ENCODE measurements at places on chromosomes 4 and X.

- no peak for DNase-seq
Observed at GRCh38 chr4:150814873-150815272, 200.2 kb downstream of the LRBA start.

DNA sequence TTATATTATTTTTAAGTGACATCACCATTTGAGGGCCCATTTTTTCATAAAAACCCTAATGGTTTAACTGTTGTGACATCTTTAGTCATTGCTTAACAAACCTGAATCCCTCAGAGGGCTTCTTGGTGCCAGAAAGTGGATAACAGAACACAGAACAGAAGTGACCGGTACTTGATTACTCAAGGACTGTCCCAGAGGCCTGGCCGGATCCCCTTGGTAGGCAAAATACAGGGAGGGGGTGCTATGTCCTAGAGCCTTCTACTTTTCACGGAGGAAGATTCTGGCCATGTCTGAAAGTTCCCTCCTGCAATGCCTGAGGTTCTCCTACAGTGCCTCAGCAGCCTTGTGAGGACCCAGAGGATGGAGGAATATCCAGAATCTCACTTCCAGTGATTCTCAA is 94.3 kb upstream of the DCLK2 start:
- DNase-seq = no peak

DNA sequence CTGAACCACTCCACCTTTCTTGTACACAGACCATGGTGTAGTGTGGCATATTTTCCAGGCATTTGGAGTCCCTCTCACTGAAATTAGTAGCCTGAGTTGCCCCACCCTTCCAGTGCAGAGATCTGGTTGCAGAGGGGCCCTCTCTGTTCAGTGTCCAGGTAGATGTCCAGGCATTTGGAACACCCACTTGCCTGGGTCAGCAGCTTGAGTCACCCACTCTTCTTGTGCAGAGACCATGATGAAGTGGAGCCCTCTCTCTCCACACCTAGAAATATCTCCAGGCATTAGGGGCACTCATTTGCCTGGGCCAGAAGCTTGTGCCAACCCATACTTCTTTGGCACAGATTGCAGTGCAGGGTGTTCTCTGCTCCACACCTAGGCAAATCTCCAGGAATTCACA is 2733.3 kb downstream of the PCDH7 start:
- DNase-seq = no peak

GRCh38 chrX:79623098-79623762 is 256.1 kb upstream of the ITM2A start:
- no peak for DNase-seq

DNA sequence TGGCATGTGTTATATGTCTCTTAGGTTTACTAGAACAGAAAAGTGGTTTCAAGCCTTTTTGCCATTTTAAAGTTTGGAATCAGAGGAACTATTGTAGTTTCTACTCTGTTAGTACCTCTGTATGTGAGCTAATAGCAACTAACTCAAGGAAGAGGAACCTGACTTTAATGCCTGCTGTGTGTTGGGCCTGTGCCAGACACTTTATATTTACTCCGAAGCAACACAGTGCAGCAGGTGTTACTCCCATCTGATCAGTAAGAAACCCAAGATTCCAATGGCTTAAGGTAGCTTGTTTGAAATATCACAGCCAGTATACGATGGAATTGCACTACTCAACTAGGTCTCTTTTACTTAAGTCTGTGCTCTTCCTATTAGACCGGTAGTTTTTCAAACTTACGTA is 79.2 kb downstream of the USP9X start:
- no peak for DNase-seq

DNA sequence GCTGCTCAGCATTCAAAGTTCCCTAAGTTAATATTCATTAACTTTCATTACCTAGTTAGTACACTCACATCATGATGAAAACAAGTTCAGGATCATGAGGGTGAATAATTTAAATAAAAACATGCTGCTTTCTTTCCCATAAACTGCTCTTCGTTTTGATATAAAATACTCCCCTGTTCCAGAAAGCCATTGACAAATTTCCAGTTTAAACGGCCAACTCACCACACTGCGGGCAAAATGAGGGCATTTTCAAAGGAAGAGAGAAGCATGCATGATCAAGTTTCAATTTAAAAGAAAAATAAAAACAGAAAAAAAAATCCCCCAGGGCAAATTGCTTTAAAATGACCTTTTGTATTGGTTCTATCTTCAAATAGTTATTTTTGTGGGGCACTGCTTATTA is 69.6 kb downstream of the EPHA5 start:
- no peak for DNase-seq

DNA sequence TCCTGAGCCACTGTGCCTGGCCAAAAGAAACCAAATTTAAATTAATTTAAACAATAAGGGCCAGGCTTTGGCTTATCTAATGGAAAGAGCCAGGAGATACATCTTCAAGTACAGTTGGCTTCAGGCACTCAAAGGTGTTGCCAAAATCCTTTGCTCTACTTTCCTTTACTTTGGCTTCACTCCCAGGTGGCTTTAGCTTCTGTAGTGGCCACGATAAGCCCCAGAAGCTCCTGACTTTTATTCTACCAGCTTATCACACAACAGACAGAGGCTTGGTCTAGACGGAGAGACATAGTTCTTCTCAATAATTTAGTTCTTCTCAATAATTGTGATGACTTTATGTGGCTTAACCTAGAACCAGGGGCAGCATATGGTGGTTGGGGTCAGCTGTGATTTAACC is 211.2 kb upstream of the LNX1 start:
- DNase-seq = no peak

DNA sequence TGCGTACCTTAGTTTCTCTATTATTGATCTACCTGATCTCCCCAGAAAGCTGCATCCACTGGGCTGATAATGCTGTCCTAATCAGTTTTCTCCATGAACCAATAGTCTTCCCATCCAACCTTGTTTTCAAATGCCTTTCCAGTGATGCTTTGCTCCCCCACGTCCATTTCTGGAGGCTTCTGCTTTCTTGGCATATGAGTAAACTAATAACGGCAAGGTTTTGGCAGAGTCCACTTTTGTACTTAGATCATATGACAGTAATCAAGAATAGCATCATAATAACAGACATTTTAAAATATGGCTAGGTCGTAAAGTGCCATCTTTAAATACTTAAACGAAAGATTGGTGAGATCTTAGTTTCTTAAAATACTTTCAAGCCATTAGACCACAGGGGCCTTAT is 38.4 kb upstream of the FAM9B start:
- DNase-seq = no peak

Measured in activated T-helper 9 cell treated with anti-CD3 and anti-CD28 coated beads, Interleukin-2, amount 50 U/mL, for 16 hours (primary cell).